Activated T-cell treated with anti-CD3 and anti-CD28 coated beads for 24 hours (primary cell): ENCODE measurements at places on chromosomes 16 and 17.

- DNase-seq, result no peak
Measured at GRCh38 chr17:43515656-43516055, 30.5 kb downstream of the ETV4 start.

DNA sequence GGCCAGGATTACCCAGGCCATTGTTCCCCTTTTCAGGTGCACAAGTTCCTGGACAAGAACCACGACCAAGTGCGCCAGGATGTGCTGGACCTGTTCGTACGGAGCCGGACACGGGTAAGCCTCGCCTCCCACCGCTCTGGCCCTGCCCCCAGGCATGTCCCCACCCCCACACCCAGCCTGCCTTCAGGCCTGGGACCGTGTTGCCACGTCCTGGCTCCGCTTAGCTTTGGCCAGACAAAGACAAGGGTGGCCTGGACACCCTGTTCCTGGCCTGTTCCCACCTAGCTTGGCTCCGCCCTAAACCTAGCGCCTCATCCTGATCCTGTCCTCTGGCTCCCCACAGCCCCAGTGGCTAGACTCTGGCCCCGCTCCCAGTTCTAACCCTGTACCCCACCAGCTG is 30.9 kb downstream of the MYO15A start:
- DNase-seq, result no peak

DNA sequence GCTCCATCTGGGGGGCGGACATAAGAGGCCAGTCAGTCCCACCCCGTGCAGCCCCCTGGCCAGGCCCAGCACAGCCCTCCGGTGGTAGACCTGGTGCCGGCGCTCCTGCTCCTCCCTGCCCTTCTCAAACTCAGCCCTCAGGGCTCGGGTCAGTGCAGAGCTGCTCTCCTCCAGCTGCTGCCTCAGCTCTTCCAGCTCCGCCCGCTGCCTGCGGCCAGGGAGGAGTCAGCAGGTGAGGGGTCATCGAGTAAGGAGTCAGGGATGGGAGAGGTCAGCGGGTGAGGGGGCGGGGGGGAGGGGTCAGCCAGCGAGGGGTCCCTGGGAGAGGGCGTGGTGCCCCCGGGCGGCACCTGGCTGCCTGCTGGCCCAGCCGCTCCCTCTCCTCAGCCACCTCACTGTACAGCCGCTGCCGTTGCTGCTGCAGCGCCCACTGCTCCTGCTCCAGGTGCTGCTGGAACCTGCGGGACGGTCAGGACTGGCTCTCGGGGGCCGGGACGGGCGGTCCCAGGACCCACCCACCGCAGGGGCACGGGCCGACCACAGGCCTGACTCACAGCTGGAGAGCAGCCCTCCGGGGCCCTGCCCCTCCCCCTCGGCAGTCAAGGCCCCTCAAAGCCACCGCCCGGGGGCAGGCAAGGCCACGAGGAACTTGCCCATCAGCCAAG is 26.5 kb upstream of the AATK start:
- no peak for DNase-seq

GRCh38 chr17:17363638-17364337 is 60.6 kb downstream of the NT5M start:
- no peak for DNase-seq

GRCh38 chr16:58464916-58465731 is 34.8 kb upstream of the NDRG4 start:
- no peak for DNase-seq

DNA sequence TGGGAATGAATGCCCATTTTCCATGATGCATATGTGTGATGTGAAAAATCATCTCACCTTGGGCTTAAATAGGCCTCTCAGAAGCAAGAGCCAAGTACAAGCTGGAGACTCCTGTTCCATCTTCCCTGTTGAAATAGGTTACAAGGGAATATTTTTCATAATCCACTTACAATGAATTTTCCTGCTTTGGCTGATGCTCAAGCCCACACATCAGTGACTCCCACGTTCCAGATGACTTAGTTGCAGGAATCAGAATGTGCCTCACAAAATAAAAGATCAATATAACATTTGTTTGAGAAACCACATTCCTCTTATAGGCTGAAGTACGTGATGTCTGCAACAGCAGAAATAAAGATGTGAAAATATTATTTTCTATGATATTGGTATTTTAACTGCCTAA is 24.1 kb downstream of the ANKFN1 start:
- DNase-seq, result no peak

DNA sequence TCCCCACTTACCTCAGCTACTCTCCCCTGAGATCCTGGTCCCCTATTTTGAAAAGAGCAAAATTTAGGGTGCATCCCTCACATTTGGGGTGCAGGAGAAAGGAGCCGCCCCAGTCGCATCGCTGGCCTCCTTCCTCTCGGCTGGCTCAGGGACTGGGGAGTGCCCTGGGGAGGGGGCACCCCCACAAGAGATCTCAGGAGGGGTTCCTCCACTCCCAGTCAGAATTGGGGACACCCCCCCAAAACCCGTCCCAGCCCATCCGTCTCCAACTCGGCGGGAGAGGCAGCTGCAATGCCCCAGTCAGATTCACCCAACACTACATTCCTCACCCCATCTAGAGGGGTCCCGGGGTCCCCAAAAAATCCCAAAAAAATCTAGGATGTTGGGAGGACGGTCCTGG is 3.5 kb upstream of the BCL6B start:
- no peak for DNase-seq

- peak; percentile 35 for DNase-seq
Measured at GRCh38 chr17:38663125-38663751, 11.5 kb downstream of the EPOP start.

DNA sequence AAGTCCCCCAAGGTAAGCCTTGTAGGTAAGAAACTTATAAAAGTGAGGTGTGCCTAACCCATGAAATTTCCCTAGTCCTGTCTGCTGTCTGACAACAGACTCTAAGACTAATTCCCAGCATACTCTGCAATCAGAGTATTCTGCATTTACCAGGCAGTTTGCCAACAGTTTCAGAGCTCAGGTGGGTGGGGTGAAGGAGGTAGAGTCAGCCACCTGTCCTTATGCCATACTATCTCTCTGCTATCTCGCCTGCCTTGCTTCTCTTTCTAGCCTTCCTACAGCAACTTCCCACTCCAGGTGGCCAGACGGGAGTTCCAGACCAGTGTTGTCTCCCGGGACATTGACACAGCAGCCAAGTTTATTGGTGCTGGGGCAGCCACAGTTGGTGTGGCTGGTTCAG is 2.3 kb downstream of the ATP5MC1 start:
- no peak for DNase-seq

DNA sequence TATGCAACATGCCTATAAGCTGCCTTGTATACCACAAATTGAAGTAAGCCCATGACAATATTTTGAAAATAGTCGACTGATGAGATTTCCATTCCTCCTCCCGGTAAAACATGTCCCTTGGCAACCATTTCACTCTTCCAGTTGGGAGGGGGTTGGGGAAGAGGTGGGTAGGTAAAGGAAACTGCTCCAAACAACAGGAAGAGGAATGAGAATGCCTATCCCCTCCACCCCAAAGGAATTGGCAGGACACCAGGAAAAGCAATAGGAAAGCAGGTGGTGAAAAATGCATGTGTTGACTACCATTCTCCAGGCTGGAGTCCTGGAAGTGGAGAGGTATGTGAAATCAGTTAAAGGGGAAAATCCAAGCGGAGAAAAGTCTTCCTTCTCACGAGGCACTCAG is 455.9 kb upstream of the PSMD7 start:
- DNase-seq, result no peak

DNA sequence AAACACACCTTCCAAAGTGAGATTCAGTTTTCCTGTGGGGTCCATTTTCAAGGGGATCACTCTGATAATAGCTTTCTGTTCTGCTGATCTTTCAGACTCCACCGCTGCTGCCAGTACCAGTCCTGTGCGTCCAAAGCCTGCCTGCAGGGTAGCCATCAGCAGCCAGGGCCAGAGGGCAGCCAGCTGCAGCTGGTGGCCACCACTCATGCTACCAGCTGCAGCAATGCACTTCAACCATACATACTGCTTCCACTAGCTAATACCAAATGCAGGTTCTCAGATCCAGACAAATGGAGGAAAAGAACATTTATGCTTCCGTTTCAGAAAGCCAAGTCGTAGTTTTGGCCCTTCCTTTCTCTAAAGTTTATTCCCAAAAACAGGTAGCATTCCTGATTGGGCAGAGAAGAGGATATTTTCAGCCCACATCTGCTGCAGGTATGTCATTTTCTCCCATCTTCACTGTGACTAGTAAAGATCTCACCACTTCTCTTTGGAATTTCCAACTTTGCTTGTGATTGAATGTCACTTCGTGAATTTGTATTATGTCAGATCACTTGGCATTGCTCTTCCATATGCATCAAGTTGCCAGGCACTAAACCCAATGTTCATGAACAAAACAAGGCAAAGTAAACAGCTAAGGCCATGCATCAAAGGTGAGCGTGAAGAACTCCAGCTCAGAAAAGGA is 1.8 kb downstream of the RNF43 start:
- no peak for DNase-seq

DNA sequence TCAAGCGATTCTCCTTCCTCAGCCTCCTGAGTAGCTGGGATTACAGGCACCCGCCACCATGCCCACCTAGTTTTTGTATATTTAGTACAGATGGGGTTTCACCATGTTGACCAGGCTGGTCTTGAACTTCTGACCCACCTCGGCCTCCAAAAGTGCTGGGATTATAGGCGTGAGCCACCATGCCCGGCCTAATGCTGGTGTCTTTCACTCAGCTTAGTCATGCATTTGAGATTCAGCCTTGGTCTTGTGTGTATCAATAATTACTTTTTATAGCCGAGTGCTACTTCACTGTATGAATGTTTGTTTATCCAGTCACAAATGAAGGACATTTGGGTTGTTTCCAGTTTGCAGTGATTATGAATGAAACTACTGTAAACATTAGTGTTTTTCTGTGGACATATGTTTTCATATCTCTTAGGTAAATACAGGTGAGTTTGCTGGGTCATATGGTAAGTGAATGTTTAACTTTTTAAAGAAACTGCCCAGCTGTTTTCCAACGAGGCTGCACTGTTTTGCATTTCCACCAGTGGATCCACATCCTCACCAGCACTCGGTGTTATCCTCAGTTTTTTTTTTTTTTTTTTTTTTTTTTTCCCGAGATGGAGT is 11.0 kb upstream of the PLCG2 start:
- no peak for DNase-seq

- no peak for DNase-seq
Measured at GRCh38 chr16:1366712-1367299, 15.1 kb downstream of the GNPTG start.

DNA sequence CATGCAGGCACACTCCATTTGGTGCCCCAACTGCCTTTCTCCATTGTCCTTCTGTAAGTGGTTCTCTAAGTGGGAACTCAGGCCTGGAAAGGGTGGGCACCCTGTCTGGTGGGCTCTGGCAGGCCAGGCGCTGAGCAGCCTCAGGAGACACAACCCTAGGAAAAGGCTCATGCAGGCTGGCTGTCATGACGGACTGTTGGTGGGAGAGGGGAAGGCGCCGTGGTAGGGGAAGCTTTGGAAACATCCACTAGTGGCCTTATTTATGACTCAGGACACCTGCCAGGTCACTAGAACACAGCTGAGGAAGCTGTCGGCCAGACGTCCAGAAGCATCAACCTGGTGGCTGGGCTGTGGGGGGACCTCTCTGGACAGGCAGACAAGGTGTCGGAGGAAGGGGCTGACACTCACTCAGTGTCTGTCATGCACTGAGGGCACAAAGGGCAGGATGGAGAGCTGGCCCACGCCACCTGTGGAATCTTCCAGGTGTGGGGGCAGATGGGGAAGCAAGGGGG is 216.0 kb downstream of the SEC14L1 start:
- DNase-seq, result no peak

GRCh38 chr17:68290955-68291835 is at the start of the genes ARSG and SLC16A6:
Gene ARSG, plus strand, starts transcription at chr17:68291495. Its CDS starts 15,999 bp downstream, at chr17:68307494.
Gene SLC16A6, minus strand, starts transcription at chr17:68291127. Its CDS starts 12,807 bp downstream, at chr17:68278320.
- peak; percentile 78 for DNase-seq

DNA sequence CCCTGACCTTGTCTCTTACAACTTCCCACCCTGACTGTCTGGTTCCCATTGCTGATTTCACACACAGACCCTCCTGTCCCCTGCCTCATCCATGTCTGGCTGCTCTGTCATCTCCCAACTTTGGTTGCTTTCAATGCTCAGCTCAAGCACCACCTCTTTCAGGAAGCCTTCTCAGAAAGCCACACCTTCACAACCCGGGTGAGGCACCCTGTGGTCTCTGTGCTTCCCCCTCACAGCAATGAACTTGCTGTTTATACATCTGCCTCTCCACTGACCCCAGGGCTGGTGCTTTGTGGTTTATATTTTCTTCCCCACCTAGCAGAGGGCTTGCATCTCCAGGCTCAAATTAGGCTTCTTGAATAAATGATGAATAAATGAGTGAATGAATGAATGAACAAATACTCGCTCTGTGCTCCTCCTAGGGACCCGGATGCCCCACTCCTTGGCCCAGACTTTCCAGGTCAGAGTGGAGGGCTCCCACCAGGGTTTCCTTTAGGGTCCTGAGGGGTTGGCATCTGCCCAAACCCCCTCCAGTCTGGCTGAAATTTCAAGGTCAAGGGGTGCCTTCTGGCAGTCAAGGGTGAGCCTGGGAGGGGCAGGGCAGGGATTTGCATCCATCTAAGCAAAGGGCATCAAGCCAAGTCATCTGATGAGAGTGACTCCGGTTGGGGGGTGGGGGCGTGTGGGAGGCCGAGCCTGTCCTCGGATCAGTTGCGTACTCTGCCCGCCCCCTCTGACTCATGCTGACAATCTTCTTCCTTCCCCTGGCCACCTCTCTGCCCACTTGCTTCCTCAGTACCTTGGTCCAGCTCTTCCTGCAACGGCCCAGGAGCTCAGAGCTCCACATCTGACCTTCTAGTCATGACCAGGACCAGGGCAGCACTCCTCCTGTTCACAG is at the start of gene ITGAX:
Gene ITGAX (plus strand): TSS at position 783 of the 898 bp plus-strand sequence. CDS start 79 bp downstream, at position 862.
- DNase-seq, result peak; percentile 48

DNA sequence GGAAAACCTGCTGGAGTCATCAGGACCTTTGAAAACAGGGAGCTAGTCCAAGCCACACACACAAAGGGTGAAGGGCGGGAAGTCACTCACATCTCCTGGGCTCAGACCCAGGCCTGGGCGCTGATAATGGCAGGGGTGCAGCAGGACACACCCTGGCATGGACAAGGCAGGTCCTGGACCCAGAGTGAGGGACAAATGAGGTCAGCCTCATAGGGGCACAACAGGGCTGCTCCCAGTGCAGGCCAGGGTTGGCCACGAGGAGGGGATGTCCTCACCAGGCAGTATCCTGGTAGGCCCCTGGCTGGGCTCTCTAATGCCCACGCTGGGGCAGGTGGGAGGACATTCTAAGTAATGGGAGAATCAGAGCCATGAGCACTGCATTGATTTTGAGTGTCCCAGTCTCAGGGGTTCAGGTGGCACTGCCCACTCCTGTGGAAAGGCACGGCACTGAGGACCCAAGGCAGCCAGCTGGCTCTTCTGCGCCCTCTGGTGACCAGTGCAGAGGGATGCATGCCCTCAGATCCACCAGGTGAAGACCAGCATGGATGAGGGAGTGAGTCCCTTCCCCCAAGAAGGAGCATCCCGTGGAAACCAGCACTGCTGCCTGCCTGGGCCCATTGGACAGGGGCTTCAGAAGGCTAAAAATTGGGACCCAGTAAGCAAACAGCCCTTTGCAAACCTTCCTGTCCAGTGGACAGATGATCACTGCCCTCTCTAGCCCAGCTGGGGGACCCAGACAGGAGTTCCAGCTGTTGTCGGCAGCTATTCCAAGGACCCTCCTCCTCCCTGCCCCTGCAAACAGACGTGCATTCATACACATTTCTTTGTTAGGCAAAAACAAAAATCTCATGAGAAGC is 23.4 kb upstream of the SREBF1 start:
- peak; percentile 61 for DNase-seq
